ENCODE measurements at places on chromosomes 2 and 18. TPM values are rescaled to one million over a fixed set of nuclear protein-coding genes. Genes with fewer than 3 reads are reported as not detected.

Gene TGFA
- 4.2 TPM for total RNA-seq

Gene REG3G
- total RNA-seq: not detected

DNA sequence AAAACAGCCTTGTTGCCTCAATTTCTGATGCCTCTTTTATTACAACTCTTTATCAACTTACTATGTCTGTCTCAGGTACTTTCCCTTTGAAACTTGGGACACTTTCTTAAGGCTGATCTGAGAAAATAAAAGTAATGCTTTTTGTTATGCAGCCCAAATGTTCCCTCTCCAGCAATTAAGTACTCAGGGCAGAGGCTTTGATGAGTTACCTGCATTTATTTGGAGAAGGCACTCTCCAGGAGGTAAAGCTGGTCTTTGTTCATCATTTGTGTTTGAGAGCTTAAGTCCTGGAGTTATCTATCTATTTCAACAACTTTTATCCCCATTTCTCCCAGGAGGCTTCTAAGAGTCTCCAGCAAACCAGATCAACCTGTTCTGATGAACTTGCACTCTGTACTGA is 259.2 kb downstream of the ASXL3 start:
- DNase-seq: no peak

- DNase-seq: no peak
These were observed 28.7 kb upstream of the CABLES1 start for GRCh38 chr18:23106575-23106974.

- no peak for DNase-seq
These were observed 387.3 kb downstream of the CLIP4 start for GRCh38 chr2:29502460-29502911.

All from CD4-positive, alpha-beta memory T cell (primary cell).